ENCODE measurements at places on chromosomes 12 and 14.

DNA sequence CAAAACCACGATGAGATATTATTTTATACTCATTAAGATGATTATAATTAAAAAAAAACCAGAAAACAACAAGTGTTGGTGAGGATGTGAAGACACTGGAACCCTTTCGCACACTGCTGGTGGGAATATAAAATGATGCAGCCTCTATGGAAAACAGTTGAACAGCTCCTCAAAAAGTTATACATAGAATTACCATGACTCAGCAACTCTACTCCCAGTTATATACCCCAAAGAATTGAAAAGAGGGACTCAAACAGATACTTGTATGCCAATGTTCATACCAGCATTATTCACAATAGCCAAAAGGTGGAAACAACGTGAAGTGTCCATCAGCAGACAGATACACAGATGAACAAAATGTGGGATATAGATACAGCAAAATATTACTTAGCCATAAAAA lies 53.1 kb downstream of the TAOK3 start:
- DNase-seq = no peak

- DNase-seq = no peak
These were observed 71.9 kb downstream of the RESF1 start for GRCh38 chr12:32031109-32031508.

DNA sequence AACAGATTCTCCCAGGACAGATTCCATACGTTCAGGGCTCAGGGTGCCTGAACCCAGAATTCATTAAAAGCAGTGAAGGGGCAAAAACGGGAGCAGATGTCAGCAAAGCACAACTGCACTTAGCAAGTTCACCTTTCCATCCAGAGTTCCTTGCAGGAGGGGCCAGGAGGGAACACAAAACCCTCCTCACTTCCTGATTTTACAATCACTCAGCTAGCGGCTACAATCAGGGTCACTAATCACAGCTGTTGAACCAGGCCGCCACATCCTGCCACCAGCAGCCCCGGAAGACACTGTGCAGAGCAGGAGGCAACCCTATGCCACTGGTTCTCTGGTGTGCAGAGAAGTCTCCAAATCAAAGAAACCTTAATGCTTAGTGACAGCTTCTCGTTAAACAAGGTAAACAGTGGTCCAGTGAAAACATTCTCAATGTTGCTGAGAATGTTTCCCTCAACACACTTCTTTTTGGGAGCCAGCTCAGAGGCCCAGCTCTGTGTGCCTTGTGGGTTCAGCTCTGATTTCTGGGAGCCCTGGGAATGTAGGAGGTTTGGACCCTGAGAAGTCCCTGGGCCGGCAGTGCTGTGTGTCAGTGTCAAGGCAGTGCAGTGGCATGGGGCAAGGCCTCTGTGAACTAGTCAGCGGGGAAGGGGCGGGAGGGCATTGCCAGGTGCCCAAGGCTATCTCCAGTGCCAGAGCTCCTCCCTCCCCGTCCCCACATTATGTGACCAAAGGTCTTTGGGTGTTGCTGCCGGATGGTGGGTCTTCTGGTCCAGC lies 54.5 kb downstream of the VCPKMT start:
- no peak for DNase-seq

DNA sequence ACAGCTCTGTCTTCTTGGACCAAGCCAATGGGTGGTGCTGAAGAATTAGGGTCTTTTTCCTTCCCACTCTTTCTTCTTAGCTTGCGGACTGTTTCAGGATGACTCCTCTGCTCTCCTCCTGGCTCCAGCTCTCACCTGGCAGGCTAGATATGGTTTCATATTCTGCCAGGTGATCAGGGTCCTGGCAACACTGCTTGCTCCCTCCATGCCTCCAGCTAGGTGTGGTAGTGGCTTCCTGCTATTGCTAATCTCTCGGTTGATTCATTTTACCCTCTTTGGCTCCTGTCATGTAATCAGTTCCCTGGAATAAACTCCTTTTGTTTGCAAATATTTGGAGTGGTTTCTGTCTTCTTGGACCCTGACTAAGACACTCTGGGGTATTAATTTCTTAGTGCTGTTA lies 4.3 kb upstream of the GZMH start:
- no peak for DNase-seq

- DNase-seq = no peak
These were observed 4.3 kb downstream of the PLEKHG6 start for GRCh38 chr12:6314776-6315175.

DNA sequence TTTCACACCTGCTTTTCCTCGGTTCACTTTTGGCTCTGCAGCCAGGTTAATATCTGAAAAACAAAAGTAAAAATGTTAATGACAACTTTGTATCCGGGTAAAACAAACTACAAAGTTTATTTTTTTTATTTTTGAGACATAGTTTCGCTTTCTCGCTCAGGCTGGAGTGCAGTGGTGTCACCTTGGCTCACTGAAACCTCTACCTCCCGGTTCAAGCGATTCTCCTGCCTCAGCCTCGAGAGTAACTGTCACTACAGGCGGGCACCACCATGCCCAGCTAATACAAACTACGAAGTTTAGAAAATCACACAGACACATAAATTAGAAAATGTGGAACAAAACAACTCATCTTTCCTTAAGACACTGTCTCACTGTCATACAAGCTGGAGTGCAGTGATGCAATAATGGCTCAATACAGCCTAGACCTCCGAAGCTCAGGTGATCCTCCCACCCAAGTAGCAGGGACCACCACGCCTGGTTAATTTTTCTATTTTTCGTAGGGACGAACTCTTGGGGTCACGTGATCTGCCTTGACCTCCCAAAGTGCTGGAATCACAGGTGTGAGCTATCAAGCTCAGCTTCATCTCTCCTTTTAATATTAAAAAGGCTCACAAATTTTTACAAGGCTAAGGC lies 38.1 kb downstream of the HNRNPC start:
- no peak for DNase-seq

DNA sequence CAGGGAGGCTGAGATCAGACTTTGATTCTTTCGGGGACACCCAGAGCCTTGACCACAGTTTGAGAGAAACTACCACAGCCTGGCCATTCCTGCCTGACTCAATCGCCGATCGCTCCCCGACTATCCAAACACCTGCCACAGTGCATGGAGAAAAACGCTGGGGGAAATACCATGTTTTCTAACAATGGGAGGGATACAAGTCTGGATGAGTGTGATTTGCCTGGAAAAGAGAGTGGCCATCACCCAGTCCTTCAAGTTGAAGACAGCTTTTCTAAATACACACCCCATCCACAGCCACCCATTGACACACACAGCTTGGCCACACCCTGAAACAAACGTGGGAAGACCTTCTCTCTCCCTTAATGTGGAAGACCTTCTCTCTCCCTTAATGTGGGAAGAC lies 6.7 kb upstream of the VASH1 start:
- no peak for DNase-seq

DNA sequence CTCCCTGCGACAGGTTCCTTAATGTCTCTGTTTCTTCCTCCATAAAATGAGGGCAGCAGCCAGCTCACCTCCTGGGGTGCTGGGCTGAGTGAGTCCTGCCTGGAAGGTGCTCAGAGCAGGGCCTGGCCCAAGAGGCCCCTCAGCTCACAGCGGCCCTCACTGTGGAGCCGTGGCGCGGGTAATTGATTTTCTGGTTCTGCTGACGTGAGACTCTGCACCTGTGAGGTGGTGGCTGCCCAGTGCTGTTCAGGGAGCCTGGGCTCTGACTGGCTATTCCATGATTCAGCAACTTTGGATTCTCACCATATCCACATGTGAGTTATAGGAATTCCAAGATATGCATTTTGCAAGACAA lies 266.6 kb downstream of the ADGRD1 start:
- DNase-seq = no peak

- no peak for DNase-seq
These were observed 58.4 kb upstream of the OTX2 start for GRCh38 chr14:56868660-56869059.

DNA sequence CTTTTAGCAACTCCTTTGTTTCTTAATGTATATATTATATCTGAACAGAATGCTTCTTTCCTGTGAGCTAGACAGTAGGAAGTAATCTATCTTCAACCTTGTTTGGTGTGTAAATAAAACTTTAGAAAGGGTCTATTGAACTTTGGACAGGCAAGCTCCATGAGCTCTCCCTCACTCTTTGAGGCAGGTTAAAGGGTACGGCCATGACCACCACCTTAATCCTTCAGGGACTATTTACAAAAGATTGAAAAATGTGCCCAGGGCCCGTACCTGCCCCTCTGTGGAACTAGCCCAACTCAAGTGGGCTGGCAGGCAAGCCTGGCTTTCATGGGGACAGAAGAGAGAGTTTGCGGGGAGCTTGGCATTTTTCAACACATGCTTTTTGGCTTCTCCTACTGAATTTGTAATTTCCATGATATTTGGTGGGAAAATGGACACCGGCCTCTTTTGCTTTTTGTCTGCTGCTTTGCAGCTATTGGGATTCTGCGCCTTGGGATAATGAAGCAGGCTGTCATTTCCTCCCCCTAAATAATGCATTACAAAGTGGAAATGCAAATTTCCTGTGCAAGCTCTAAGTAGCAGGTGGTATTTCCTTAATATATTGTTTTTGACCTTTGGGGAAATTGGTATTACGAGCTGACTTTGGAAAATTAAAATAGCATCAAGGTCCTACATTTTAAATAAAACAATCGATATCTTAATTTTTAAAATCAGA lies 106.0 kb downstream of the HMGA2 start:
- no peak for DNase-seq

DNA sequence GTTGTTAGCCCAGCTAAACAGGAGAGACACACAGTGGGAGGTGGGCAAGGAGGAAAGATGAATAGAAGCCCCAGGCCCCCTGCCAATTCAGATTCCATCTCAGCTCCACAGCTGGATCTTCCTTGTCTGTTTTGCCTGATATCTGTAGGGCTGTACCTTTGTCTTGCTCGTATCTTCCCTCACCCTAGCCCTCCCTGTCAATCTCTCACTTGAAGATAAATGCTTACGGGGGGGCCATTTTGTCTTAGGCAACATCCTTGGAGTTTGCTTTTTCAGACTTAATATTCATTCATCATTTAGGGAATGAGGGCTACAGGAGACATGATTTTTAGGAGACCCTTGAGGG lies 2.4 kb downstream of the KIF5A start:
- no peak for DNase-seq
